ENCODE measurements at places on chromosomes 4 and X. TPM values are rescaled to one million over a fixed set of nuclear protein-coding genes. Genes with fewer than 3 reads are reported as not detected.

- H3K27ac ChIP-seq: no peak overlapping the region
- no peaks in the 10 kb centered on the region for H3K27me3 ChIP-seq
Measured at GRCh38 chr4:53855581-53856250, 208.7 kb downstream of the CHIC2 start.

DNA sequence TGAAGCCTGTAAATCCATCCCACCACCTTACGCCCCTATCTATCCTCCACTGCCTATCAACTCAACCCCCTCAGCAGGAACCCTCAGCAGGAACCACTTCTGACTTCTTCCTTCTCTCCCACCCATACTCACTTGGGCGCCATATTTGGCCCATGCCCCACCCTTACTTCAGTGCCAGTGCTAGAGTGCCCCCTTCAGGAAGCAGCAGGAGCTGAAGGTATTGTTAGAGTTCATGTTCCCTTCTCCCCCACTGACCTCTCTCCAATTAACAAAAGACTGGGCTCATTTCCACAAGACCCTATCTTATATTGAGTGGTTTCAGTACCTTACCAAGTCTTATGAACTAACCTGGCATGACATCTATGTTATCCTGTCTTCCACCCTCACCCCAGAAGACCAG lies 363.1 kb upstream of the SLIT2 start:
- no peaks in the 10 kb centered on the region for H3K27me3 ChIP-seq
- no peak overlapping the region for H3K4me3 ChIP-seq
- H3K4me1 ChIP-seq: no peaks in the 10 kb centered on the region
- H3K36me3 ChIP-seq: no peaks in the 10 kb centered on the region

- DNase-seq: no peak
- no peaks in the 10 kb centered on the region for H3K4me1 ChIP-seq
- no peaks in the 10 kb centered on the region for H3K36me3 ChIP-seq
Measured at GRCh38 chrX:65744965-65745364, 77.5 kb downstream of the MSN start.

DNA sequence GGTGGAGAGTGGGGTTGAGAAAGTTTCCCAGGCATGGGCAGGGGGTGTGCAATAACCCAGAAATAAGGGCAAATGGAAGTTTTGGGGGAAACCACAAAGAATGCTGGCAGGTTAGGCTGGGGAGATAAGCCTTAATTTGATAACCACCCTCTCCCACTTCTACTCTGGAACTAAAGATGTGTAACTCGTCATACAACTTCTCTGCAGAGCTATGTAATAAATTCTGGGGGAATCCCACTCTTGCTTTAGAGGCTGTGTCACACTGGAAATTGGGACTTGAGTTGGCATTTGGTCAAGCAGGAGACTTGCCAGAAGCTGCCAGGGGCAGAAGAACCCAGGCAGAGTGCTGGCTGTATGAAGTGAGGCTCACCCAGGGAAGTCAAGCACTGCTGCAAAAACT lies 170.9 kb upstream of the CPEB2 start:
- H3K4me1 ChIP-seq: no peaks in the 10 kb centered on the region
- no peak overlapping the region for H3K27ac ChIP-seq
- no peak for DNase-seq
- H3K36me3 ChIP-seq: no peaks in the 10 kb centered on the region

DNA sequence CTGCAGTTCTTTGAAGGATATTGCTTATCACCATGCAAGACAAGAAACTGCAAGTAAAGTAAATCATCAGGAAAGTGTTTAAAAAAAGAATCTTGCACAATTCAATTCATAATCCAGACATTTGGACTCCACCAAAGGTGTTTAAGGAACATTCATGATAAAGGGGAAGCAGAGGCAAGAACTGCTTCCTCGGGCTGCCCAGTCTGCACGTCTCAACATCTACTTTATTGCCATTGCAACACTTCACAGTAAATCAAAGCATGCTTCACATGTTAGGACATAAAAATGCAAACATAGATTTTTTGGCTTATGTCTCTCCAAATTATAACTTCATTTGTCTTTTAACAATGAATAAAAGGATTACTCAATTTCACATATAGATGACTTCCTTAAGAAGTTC lies 42.5 kb downstream of the MID1 start:
- no peaks in the 10 kb centered on the region for H3K36me3 ChIP-seq
- H3K4me3 ChIP-seq: no peak overlapping the region
- no peaks in the 10 kb centered on the region for H3K27me3 ChIP-seq
- no peaks in the 10 kb centered on the region for H3K4me1 ChIP-seq

DNA sequence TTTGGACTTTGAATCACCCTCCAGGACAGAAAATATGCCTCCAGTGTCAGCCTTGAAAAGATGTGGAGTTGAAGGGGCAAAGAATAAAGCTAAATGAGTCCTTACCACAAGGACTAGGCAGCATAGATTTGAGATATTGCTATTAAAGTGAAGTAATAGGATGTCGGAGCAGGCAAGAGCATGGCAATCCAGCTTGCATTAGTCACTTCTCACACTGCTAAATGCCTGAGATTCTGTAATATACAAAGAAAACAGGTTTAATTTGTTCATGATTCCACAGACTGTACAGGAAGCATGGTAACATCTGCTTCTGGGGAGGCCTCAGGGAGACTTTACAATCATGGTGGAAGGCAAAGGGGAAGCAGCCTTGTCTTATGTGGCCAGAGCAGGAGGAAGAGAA lies 109.8 kb upstream of the PCDH7 start:
- no peaks in the 10 kb centered on the region for H3K36me3 ChIP-seq
- H3K27ac ChIP-seq: no peak overlapping the region
- DNase-seq: no peak
- H3K4me3 ChIP-seq: no peak overlapping the region
- H3K27me3 ChIP-seq: no peaks in the 10 kb centered on the region

DNA sequence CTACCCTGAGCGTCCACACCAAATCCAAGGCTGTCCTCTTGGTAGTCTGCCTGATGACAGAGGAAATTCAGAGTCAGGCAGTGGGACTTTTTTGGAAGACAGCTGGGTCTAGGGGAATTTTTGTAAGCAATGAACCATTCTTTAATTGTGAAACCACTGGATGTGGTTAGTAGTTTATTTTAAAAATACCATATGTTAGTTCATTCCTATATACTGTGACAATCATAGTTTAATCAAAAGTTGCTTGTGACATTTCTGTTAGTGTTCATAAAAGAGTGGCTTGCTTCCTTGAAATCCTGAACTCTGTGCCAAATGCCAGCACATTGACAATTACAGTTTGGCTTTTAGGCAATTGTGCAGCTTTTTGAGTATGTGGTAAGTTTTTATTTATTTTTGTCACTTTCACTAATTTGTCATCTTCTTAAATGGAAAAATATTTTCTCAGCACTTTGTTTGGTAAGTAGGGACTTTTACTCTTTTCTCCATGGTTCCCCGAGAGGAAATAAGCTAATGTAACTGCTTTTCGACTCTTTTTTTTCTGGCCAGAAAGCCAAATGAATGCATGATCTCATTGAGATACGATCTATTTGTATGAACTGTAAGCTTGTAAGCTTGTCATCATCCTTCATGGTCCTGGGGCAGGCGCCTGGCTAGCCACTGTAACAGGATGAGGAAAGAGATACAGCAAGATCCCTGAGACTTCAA lies 72.6 kb upstream of the SLC4A4 start:
- H3K4me3 ChIP-seq: no peak overlapping the region
- H3K4me1 ChIP-seq: peaks cover 7% of the 10 kb centered on the region
- no peak for DNase-seq
- no peaks in the 10 kb centered on the region for H3K27me3 ChIP-seq

DNA sequence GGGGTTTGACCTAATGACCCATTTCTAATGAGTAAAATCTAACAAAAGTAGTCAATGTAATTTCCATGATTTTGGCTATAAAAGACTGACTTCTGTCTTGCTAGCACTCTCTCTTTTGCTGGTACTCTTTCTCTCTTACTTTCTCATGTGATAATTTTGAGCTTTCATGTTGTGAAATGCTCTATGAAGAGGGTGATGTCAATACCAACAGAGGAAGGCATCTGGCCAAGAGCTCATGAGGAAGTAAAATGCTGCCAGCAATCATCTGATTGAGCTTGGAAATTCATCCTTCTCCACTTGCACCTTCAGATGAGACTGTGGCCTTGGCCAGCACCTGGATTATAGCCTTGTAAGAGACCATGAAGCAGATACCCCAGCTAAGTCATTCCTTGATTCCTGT lies 347.7 kb downstream of the HS3ST1 start:
- no peaks in the 10 kb centered on the region for H3K27me3 ChIP-seq
- H3K4me3 ChIP-seq: no peak overlapping the region
- no peaks in the 10 kb centered on the region for H3K36me3 ChIP-seq
- H3K27ac ChIP-seq: no peak overlapping the region

DNA sequence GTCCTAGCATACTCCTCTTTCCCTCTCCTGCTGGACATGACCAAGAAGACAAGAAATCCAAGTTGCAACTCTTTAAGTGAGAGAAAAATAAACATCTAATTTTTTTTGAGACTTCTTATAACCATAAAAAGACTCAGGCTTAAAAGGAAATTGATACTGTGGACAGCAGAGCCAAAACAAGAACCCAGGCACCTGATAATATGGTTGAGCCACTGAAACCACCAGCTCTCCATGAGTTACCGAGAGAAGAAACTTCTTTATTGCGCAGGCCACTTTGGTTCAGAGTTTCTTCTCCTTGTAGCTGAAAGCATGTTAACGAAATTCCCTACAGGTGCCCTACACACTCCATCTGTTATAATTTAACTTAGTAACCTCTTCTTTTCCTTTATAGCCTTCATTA lies 11.3 kb upstream of the SPCS3 start:
- H3K4me1 ChIP-seq: no peaks in the 10 kb centered on the region
- no peak overlapping the region for H3K27ac ChIP-seq
- H3K4me3 ChIP-seq: no peak overlapping the region
- no peaks in the 10 kb centered on the region for H3K27me3 ChIP-seq

- no peak overlapping the region for H3K4me3 ChIP-seq
- DNase-seq: peak; percentile 41
- H3K27me3 ChIP-seq: no peaks in the 10 kb centered on the region
- no peaks in the 10 kb centered on the region for H3K4me1 ChIP-seq
- no peaks in the 10 kb centered on the region for H3K36me3 ChIP-seq
- no peak overlapping the region for H3K27ac ChIP-seq
Measured at GRCh38 chrX:95885074-95885473, 799.6 kb upstream of the DIAPH2 start.

DNA sequence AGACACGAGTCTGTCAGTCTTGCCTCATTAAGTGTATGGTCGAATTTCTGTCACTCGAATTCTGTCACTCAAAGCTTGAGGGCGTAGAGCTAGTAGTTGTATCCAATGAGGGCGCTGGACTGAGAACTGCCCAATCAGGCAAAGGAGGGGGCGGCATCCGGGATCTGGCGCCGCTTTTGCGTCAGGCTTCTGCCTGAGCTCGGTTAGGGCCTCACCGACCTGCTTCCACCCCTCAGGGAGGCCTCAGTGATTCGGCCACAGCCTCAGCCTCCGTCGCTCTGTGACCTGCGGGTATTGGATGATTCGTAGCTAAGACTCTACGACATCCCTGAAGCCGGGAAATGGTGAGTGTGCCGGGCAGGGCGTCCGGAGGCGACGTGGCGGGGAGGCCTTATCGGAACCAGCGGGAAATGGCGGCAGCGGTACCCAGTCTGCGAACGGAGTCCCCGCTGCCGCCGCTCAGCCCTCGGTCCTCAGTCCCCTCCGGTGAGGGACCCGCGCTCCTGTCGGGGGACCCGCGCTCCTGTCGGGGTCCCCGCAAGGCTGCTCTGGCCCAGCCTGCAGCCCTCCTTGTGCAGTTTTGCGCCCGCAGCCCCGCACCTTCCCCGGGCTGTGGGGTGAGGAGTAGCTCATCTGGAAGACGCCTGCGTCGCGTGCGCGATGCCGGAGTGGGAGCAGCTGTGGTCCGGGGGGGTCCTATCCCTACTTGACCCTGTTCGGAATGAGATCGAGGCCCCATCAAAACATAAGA lies 88.3 kb downstream of the ZNF718 start:
- DNase-seq: peak; percentile 71
- no peaks in the 10 kb centered on the region for H3K27me3 ChIP-seq
- H3K4me3 ChIP-seq: peak overlapping the region; percentile 55
- H3K4me1 ChIP-seq: no peaks in the 10 kb centered on the region

DNA sequence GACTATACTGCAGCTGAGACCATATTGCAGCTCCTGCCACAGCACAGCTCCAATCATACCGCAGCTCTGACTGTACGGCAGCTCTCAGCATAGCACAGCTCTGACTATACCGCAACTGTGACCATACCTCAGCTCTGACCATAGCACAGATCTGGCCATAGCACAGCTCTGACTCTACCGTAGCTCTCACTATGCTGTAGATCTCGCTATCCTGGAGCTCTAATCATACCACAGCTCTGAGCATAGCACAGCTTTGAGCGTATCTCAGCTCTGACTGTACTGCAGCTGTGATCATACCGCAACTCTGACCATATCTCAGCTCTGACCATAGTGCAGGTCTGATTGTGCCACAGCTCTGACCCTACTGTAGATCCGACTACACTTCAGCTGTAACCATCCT lies 139.2 kb downstream of the ASMT start:
- H3K4me1 ChIP-seq: no peaks in the 10 kb centered on the region
- no peaks in the 10 kb centered on the region for H3K27me3 ChIP-seq
- no peak overlapping the region for H3K27ac ChIP-seq
- H3K36me3 ChIP-seq: no peaks in the 10 kb centered on the region
- H3K4me3 ChIP-seq: no peak overlapping the region

- DNase-seq: no peak
- H3K27me3 ChIP-seq: no peaks in the 10 kb centered on the region
- no peak overlapping the region for H3K4me3 ChIP-seq
Measured at GRCh38 chrX:42128020-42128419, 204.7 kb upstream of the CASK start.

The FGFRL1 gene
- 23.5 TPM for total RNA-seq

The NOCT gene
- 11.9 TPM for total RNA-seq

The SOD3 gene
- total RNA-seq: 236 TPM

The ARHGAP36 gene
- not detected for total RNA-seq

The GUCY2F gene
- total RNA-seq: 0.10 TPM

The RTL9 gene
- total RNA-seq: 0.24 TPM

The SYP gene
- total RNA-seq: 3.0 TPM

The IL2RG gene
- total RNA-seq: 12.0 TPM
